KBM-7 (cell line): ENCODE measurements at places on chromosomes 12 and 14.
A peak's percentile ranks its signal among the peaks of the same experiment; 100 is the strongest.

- DNase-seq: no peak
Measured at GRCh38 chr14:73752297-73752992, 38.3 kb upstream of the PNMA1 start.

DNA sequence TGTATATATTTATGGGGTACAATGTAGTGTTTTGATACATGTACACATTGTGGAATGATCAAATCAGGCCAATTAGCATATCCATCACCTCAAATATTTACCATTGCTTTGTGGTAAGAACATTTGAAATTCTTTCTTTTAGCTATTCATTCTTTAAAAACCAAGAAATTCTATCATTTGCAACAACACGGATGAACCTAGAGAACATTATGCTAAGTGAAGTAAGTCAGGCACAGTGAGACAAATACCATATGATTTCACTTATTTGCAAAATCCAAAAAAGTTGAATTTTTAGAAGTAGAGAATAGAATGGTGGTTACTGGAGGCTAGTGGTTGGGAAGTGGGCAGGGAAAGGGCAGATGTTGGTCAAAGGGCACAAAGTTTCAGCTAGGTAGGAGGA lies 129.3 kb upstream of the PTPRQ start:
- no peak for DNase-seq

GRCh38 chr14:80587096-80587724 lies 354.3 kb downstream of the CEP128 start:
- DNase-seq: peak; percentile 24

- DNase-seq: peak; percentile 72
Measured at GRCh38 chr12:108629824-108630476, 3.7 kb downstream of the SELPLG start.

GRCh38 chr12:3040026-3040656 lies 37.0 kb upstream of the TSPAN9 start:
- no peak for DNase-seq

DNA sequence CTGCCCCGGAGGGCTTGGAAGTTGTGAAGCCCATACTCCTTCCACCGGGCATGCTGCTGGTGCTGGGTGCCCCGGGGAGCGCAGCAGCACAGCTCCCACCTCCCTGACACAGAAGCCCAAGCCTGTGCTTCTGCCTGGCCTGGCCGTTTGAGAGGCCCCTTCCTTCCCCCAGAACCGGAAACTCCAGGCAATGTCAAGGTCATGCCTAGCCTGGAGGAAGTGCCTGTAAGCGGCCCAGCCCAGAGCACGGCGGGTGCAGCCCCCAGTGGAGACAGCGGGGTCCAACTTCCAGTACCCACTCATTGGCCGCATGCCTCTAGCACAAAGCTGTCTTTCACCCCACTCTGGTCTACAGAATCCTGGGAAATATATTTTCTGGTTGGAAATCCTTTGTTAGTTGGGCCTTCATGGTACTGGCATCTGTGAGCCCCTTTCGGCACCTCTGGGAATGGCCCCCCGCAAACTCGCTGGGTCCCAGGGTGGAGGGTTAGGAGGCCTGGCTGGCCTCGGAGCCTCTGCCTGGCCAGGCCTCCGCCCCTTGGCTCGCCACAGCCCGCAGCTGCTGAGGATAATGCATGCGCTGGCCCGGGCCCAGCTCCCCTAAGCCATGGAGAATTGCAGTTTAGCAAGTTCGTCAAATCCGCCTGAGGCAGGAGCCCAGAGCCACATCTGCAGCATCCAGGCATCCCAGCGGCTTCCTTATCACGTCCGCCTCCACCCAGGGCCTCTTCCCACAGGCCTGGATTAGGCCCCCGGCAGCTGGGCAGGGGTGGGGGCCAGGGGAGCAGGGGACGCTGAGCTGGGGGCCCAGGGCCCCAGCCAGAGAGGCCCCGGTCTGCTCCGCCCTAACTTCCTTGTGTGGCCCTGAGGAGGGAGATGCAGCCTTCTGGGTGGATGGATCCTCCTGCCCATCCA lies 48.9 kb upstream of the DLK1 start:
- peak; percentile 83 for DNase-seq
